ENCODE measurements at places on chromosomes 12 and 14.

GRCh38 chr14:55514819-55515490 is 65.1 kb upstream of the KTN1 start:
- DNase-seq: no peak

DNA sequence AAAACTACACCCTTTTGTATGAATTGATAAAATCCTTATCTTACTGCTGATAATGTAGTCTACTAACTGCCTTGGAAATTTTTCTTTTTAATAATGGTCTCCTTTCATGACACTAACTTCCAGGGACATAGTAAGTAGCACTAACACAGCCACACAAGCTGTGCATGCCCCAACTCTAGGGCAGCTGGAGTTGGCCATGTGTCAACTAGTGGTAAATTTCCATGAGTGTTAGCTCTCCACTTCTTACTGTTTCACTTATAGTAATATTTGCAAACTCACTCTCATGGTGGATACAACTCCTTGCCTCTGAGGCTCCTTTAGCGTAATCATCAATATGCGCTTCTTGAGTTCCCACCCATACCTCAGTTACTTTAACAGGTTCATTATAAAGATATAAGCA is 38.0 kb downstream of the LGR5 start:
- DNase-seq: no peak

DNA sequence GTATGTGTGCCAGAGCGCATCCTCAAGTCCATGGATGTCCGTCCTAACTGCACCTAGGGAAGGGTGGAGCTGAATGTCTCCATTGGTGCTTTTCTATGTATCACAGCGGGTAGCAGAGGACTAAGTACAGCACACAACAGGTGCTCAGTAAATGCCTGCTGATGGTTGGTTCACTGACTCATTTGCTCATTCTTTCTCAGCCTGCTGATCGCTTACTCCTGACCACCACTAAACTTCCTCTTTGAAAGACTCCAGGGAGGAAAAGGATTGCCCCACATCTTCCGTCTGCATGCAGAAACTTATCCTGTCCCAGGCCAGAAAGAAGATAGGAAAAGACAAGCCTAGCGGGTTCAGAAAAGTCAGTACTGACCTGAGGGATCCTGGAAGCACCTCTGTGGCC is 66.3 kb downstream of the B4GALNT3 start:
- DNase-seq: no peak

GRCh38 chr12:110861729-110862128 is 14.9 kb downstream of the CCDC63 start:
- DNase-seq: no peak

DNA sequence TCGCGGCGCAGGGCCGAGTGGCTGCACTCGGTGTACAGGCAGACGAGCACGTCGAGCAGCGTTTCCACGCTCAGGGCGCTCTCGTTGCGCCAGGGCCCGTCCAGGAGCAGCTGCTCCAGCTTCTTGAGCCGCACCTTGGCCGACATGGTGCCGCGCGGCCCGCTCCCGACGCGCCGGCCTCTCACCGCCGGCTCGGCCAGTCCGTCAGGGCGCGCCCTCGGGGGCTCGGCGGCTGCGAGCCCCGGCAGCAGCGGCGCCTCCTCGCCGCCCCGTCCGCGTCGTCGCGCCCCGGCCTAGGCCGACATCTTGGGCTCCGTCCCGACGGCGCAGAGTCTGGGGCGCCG is 349 bp downstream of the CDC42BPB start:
- DNase-seq: no peak

GRCh38 chr12:109244073-109244472 is 65.0 kb downstream of the FOXN4 start:
- no peak for DNase-seq

DNA sequence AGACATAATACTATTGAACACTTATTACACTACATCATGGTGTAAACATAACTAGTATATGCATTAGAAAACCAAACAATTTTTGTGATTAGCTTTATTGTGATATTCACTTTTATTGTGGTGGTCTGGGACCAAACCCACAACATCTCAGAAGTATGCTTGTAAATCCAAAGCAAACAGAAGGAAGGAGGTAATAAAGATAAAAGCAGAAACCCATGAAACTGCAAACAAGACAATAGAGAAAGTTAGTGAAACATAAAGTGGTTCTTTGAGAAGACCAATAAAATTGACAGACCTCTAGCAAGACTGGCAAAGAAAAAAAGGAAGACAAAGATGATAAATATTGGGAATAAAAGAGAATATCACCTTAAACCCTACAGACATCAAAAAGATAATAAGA is 268.3 kb downstream of the RPAP3 start:
- DNase-seq: no peak

Data from HS-27A (cell line).